ENCODE measurements at places on chromosomes 11 and 22.

GRCh38 chr11:42631220-42631843 lies 680.5 kb upstream of the API5 start:
- peak; percentile 70 for DNase-seq

DNA sequence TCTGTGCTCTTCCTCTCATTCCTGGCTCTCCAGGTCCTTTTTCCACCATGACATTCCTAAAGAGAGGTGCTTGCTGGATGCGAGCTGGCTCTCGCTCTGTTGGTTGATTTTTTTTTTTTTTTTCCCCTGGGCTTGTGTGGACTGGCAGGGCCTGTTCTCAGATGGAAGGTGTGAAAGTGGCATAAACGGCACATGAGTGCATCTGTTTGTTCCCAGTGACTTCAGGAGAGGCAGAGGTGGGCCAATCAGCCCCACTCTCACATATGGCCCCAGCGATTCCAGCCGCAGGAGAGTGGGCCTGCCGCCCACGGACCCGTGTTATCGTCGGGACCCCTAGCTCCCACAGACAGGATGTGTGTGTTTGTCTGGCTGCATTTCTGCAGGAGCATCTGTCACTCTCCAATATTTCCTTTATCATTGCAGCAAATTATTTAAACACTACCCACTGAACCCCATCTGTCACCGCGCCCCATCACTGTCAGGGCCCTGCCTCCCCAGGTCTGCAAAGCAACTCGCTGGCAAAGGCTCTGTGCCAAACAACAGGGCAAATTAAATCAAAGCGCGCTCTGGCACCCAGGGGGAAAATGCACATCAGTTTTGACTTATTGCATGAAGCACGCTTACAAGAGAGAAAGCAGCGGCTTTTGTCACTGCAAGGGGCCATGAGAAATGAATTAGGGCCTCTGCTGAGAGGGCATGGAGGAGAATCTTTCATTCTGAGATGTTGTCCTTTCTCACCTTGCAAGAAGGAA lies 886.3 kb downstream of the NTM start:
- no peak for DNase-seq

GRCh38 chr11:208181-208916 lies 841 bp downstream of the RIC8A start:
- DNase-seq: peak; percentile 90

GRCh38 chr22:35367331-35367886 lies 13.5 kb upstream of the HMOX1 start:
- DNase-seq: no peak

DNA sequence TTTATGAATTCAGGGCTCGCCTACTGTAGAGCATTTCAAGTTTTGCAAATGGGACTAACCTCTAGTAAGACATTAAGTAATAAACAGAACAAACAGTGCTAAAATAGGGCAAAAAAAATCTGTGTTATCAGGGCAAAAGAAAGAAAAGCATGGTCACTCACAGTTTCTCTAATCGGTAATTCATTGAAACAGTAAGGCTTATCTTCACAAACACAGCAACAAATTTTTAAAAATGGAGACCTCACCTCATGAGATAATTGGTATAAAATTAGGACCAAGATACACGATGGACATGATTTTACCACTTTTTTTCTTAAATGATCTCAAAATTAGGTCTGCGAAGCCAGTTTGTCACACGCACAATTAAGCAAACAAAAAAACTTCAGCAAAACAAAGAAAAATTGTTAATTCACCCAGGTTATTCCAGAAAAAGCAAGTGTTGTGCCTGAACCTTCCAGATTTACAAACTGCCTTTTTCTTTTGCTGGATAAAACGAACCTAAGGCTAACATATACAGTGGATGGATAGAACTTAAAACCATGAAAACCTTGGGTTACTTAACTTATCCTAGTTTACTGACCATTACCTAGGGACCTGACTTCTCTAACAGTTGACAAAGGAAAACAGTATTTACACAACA lies 1.4 kb downstream of the TMEM123 start:
- peak; percentile 15 for DNase-seq

DNA sequence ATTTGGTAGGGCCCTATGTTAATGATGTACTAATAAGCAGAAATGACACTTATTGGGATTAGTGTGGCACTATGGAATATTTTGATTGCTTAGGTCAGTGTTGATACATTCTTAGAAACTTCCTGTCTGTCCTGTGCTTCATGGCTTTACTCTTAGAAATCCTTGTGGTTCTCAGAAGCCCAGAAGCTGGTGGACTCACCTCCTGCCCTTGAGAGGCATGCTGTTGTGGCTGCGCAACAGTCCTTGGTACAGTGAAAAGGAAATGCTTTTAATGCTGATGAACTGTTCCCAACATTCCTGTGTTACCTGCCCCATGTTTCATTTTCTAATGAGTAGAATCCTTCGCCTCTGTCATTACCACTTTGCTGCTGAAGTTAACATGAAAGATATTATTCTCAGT lies 52.4 kb upstream of the MYO18B start:
- peak; percentile 10 for DNase-seq

GRCh38 chr11:117143390-117143789 lies 697 bp upstream of the PAFAH1B2 start:
- peak; percentile 69 for DNase-seq

DNA sequence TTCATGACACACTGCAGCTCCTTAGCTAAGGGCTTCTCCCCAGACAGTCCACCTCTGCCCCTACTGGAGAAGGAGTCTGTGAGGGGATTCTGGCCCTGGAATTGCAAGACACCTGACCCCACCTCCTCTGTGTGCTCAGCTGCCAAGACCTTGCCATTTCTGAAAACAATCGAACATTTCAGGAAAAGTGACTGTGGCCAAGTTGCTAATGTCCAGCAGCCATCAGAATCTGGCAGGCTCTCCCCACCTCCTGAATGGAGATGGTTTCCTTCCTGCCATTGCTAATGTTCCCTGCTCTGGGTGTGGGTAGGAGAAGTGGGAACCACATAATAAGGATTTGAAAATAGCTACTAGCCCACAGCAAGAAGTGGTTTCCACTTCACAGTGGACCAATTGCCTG lies 127.2 kb upstream of the ALX4 start:
- DNase-seq: no peak

GRCh38 chr11:61512435-61512834 lies 3.9 kb downstream of the LRRC10B start:
- no peak for DNase-seq

GRCh38 chr11:130924750-130925149 lies 8.5 kb upstream of the SNX19 start:
- DNase-seq: no peak

DNA sequence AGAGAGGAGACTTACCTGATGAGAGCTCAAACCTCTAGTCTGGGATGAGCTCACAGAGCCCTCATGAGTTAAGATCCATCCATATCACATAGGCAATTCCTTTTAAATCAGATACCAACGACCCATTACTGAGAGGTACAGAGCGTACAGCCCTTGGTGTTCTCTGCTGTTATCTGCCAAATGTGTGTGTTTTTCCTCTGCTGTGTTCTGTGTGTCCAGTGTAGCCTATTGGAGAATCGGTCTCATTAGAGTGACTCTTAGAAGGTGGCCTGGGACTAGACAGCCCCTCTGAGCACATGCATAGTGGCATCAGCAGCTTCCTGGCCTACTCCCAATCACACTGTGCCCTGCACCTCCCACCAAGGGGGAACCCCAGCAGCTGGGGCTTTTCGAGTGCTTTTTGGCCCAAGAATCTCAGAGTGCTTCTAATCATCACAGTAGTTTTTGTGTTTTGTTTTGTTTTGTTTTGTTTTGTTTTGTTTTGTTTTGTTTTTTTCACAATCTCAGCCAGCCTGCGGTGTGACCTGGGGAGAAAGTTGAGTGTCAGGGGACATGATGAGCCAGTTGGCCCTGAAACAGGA lies 25.4 kb downstream of the TP53AIP1 start:
- DNase-seq: no peak

DNA sequence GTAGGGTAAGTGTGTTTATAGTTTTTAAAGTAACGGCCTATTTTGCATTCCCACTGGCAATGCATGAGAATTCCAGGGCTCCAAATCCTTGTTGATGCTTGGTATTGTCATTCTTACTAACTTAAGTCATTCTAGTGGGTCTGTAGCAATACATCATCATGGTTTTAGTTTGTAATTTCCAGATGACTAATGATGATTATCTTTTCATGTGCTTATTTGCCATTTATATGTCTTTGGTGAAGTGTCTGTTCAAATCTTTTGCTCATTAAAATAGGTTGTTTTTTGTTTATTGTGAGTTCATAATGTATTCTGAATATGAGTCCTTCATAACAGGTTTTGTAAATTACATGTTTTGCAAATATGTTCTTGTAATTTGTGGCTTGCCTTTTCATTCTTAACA lies 31.2 kb downstream of the MTMR3 start:
- peak; percentile 76 for DNase-seq

DNA sequence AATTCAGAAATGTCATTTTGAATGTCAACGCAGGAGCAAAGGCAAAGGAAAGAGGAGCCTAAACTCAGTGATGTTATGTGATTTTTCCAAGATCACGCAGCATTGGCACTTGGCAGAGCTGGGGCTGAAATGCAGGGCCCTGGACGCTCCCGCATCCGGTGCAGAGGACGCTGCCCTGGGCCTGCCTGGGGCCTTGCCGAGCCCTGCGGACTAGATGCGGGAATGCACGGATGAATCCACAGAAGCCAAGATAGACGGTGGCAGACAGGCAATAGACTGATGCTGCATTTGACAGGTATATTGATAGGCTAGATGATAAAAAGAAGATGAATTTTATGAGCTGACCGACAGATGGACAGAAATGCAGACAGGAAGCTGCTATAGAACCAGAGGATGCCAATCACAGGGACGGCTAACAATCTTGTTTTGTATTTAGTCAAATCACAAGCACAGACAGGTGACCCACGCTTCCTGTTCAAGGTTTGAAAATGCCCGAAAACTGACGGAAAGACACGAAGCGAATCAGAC lies 696 bp upstream of the MARK2 start:
- DNase-seq: no peak

DNA sequence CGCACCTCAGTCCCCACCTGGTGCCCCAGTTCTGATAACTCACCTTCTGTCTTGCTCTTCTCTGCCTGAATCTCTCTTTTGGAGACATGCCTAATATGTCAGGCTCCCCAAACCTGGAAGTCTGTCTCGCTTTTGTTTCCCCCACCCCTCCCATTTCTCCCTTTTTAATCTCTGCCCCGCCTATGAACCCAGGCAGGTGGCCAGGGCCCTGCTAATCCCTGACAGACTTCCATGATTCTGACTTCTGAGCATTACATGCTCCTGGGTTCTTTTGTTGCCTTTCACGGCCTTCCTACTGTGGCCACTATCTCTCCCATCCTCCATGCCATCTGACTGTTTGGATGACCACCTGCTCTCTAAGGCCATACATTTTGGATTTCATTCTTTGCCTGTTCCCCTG lies 1120.9 kb upstream of the CCDC90B start:
- no peak for DNase-seq

DNA sequence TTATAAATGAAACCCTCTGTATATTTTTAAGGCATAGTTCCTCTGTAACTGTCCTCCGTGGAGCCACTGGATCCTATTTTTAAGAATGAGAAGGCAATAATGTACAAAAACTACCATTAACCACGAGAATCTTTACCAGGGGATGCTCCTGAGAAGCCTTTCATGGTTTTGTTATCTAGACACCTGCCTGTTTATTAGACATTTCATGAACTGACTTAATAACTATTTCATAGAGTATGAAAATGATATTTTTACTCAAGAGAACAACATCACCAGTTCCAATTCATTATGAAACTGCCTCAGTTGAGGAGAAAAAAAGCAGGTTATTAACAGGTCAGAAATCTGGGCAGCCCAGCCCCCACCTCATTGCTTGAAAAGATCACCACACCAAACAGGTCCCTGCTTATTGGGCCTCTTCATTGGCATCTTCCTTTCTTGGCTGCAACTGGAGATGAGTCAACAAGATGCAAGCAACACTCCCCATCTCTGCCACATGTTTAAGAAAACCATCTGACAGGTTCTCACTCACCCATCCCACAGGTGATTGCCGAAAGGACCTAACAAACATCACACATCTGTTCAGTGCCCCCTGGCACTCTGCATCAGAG lies 27.8 kb downstream of the ETS1 start:
- DNase-seq: no peak

GRCh38 chr11:3939211-3939610 lies 83.7 kb downstream of the STIM1 start:
- DNase-seq: peak; percentile 90

- no peak for DNase-seq
Observed at GRCh38 chr11:133681901-133682300, 149.6 kb upstream of the OPCML start.

DNA sequence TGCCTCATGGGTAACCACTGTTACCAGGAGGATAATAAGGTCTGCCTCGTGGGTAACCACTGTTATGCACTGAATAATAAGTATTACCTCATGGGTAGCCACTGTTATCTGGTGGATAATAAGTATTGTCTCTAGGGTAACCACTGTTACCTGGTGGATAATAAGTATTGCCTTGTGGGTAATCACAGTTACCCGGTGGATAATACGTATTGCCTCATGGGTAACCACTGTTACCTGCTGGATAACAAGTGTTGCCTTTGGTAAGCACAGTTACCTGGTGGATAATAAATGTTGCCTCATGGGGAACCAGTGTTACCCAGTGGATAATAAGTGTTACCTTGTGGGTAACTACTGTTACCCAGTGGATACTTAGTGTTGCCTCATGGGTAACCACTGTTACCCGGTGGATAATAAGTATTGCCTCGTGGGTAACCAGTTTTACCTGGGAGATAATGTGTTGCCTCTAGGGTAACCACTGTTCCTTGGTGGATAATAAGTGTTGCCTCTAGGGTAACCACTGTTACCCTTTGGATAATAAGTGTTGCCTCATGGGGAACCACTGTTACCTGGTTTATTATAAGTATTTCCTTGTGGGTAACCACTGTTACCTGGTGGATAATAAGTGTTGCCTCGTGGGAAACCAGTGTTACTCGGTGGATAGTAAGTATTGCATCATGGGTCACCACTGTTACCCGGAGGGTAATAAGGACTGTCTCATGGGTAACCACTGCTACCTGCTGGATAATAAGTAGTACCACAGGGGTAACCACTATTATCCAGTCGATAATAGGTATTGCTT lies 10.6 kb upstream of the NXPE4 start:
- DNase-seq: no peak

- peak; percentile 29 for DNase-seq
Observed at GRCh38 chr11:65452806-65453490, 30.4 kb downstream of the NEAT1 start.

DNA sequence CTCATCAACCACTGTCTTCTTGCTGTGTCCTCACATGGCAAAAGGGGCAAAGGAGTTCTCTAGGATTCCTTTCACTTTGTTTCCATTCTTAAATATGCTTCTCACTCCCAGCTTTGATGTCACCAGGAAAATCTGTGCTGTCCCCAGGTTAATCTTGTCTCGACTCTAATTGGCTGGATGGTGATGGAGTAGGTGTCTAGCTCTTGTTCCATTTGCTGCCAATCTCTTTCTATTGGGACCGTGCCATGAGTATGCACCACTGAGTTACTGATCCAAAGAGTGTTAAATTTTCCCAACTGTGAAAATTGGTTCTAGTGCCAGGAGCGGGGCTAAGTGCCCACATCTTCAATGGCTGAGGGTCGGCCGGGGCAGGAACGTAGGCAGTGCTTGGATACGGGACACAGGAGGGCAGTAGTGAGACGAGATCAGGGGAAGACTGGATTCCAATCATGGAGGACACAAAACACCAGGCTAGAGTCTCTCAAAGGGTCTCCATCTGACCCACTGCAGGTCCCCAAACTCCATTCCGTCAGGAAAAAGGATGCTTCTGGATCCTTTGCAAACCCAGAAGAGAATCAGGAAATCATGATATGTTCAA lies 47.7 kb upstream of the CSNK2A3 start:
- no peak for DNase-seq

- DNase-seq: no peak
Observed at GRCh38 chr11:61056571-61056970, 45.7 kb upstream of the CD5 start.

Measured in astrocyte of the hippocampus (primary cell).